NCI-H446 treated with DMSO at 0.1 percent for 48 hours (cell line): ENCODE measurements at places on chromosomes 2 and 18.

- DNase-seq: no peak
These were observed 4.8 kb downstream of the OTX1 start for GRCh38 chr2:63055226-63056106.

DNA sequence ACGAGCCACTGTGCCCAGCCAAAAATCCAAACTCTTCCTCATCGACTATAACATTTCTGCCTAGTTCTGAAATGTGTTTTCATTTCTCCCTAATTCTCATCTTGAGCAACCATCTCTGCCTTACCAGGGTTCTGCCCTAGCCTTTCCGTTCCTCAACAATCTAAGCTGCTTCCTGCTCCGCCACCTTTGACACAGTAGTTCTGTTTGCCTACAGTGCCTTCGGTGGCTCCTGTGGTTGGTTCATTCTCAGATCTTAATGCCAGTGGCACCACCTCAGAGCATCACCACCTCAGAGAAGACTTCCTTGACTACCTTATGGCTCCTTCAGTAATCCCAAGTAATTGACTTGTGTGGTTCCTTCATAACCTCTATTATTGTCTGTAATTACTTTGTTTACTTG, 3.8 kb downstream of the SOCS6 start:
- no peak for DNase-seq

GRCh38 chr2:233481368-233482142, 85.0 kb downstream of the USP40 start:
- DNase-seq: no peak

- no peak for DNase-seq
These were observed 282.0 kb downstream of the DPP10 start for GRCh38 chr2:114724454-114724853.

- DNase-seq: no peak
These were observed 431.2 kb upstream of the CHST9 start for GRCh38 chr18:27616324-27616723.

- no peak for DNase-seq
These were observed 139.7 kb downstream of the BCL11A start for GRCh38 chr2:60413814-60414168.

GRCh38 chr2:128439031-128439790, 120.5 kb upstream of the HS6ST1 start:
- DNase-seq: no peak

- no peak for DNase-seq
These were observed 145.4 kb downstream of the LPIN1 start for GRCh38 chr2:11891671-11892440.

DNA sequence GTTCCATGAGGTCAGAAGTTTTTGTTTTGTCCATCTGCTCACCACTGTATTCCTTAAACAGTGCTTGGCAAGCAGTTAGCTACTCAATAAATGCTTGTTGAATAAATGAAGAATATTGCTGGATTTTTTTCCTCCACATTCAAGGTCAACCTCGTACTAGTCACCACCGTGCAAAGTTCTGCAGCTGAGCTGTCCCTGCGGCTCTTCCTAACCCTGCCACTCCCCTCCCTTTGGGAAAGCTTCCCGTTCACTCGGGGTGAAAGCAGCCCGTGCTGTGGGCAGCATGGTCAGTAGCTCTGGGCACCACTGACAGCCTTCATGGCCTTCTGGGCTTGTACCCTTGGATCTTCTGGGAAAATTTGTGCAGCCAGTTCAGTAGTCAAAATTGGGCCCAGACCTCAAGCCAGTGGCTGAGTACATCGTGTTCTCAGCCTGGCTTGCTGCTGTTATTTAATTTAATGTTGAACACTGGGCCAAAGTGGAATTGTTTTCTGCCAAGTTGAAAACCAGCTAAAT, 469.3 kb upstream of the RAB12 start:
- DNase-seq: no peak

GRCh38 chr2:97965116-97965515, 30.6 kb downstream of the TMEM131 start:
- DNase-seq: no peak

GRCh38 chr18:71398531-71398930, 1109.7 kb downstream of the SOCS6 start:
- DNase-seq: no peak

DNA sequence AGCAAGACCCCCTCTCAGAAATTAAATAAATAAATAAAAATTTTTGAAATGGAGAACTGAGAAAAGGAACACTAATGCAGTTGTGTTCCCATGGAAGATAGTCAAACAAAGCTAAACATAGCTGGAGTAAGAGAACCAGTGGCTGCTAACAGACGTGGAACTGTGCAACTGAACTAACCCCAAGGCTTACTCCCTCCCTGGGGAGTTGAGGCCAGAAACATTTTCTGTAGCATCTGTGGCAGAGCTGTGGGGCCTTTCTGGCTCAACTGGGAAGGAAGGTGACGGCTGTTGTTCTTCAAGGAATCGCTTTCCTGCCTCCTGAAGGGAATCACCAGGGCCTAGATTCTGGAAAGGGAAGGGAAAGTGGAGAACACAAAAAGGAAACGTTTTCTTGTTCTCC, 53.9 kb upstream of the B3GNT2 start:
- DNase-seq: no peak

DNA sequence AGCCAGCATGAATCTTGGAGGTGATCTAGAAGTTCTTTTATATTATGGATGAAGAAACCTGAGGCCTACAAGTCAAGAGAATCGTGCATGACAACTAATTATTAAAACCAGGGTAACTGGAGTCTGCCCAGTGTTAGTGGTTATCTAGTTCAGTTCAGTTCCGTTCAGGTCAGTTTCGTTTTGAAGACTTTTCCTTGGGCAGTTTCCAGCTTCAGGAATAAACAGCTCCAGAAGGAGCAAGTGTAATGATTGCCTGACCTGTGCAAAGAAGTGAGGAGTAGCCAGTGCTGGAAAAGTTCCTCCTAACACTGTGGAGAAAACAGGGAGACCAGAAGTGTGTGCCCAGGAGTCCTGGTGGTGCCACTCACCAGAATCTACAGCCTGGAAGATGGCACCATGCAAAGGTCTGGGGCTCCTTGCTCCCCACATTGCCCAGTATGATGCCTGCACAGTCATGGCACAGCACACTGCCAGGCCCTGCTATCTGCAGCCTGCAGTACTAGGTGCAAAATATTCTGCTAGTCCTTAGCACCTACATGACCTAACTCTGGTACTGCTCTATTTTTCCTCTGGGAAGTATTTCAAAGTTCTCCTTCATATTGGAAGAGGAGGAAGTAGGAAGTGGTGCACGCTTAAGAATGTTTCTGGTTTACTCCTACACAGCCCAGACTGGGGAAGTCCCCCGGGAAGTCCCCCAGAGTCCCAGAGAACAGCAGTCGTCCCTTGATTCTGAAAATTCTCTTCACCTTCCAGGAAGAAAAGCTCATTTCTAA, 65.8 kb downstream of the SUMO1 start:
- DNase-seq: no peak

- DNase-seq: no peak
These were observed 265.1 kb downstream of the NCKAP5 start for GRCh38 chr2:133303150-133303549.

DNA sequence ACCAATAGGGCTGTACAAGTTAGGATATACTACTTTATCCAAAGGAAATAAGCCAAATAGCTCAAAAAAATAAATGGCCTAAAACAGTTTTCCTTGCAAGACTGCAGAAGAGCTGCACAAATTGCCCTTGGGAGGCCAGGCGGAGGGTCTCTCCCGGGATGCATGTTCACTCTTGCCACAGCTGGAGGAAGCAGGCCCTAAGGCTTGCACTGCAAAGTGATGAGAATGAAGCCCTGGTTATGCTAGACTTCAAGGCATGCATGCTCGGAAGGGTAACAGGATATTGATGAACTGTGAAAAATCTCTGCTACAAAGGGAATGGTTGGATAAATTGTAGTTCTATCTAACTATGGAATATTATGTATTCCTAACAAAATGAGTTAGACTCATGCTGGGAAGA, 27.5 kb upstream of the LDLRAD4 start:
- DNase-seq: no peak

GRCh38 chr2:12116228-12116750, 369.9 kb downstream of the LPIN1 start:
- DNase-seq: no peak

- DNase-seq: no peak
These were observed 35.5 kb downstream of the ITGA6 start for GRCh38 chr2:172462849-172463381.

DNA sequence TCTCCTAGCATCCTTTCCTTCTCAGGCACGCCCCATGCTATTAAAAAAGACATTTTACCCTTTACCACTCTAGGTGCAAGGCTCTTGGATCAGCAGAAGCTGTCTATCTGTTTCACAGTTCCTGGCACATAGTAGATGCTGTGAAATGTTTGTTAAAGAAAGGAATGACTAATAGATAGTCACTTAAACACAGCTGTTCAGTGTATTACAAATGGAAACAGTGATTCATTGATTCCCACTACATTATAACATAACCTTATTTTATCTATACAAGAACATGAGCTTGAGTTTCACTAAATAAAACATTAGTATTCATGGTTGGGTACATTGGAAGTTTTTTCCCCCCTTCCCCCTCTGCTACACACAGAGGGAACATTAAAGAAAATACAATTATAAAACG, 142.1 kb downstream of the ASXL3 start:
- peak; percentile 27 for DNase-seq

GRCh38 chr2:228037915-228038314, 143.6 kb downstream of the SPHKAP start:
- DNase-seq: no peak

- DNase-seq: no peak
These were observed 12.2 kb upstream of the GMPPA start for GRCh38 chr2:219486380-219486959.

- DNase-seq: no peak
These were observed 3.6 kb upstream of the GYPC start for GRCh38 chr2:126652323-126652891.

DNA sequence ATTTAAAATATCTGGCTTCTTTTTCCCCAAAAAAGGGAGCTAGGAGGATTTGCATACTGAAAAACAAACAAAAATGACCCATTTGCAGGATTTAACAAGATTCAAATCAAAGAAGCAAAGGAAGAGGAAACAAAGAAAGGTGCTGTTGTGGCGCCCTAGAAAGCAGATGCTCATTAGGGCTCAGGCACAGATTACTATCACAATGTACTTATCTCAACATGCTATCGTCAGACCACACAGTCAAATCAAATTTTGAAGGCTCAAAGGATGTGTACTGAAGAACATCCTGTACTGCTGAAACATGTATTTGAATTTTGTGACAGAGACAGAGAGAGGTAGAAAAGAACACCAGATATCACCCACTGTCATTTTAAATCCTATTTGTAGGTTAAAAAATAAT, 10.9 kb downstream of the RBMS1 start:
- no peak for DNase-seq

DNA sequence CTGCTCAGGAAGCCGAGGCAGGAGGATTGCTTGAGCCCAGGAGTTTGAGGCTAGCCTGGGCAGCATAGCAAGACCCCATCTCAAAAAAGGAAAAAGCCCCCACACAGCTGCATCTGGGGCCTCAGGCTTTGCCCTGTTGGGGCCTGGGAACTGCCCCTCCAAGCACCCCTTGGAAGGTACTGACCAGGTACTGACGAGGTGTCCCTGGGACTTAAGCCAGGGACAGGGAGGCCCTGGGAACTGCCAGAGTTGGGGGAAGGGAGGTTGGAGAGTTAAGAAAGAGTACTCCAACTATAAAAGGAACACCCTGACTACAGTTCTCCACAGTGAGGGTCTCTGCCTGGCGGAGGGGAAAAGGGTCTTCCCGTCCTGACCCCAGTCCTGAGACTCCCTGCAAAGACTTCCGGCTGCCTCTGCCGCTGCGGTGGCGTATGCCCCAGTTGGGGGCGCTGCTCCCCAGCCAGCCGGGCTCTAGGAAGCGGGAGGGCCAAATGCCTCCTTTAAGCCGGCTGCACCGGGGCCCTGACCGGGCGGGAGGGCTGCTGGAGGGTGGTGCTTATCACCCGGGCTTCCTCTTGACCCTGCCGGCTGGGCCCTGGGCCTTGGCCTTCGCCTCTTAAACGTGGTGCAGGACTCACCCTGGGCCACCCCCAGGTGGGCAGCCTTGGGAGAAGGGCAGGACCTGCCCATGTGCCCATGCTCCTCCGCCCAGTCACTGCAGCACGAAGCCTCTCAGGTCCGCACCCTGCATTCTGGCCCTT, 12.8 kb downstream of the SLC30A3 start:
- no peak for DNase-seq

DNA sequence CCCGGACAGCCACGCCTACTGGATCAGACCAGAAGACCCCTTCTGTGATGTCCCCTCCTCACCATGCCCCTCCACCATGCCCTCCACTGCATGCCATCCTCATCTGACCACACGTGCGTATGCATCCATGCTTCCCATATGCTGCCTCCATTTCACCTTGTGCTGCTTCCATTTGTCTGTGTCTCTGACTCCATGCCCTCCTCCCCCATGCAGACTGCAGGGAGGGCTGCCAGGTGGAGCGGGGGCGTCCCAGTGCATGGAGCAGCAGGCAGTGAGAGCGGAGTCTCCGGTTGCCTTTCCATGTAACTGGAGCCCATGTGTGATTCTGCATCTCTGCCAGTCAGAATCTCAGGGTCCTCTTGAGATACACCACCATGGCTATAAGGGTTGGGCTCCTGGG, 52.6 kb downstream of the COA5 start:
- DNase-seq: no peak

- no peak for DNase-seq
These were observed 215.6 kb downstream of the MTX2 start for GRCh38 chr2:176484838-176485237.

GRCh38 chr18:63681449-63682340, 20.0 kb upstream of the SERPINB3 start:
- no peak for DNase-seq

GRCh38 chr2:160463245-160463644, 30.4 kb downstream of the RBMS1 start:
- DNase-seq: no peak

DNA sequence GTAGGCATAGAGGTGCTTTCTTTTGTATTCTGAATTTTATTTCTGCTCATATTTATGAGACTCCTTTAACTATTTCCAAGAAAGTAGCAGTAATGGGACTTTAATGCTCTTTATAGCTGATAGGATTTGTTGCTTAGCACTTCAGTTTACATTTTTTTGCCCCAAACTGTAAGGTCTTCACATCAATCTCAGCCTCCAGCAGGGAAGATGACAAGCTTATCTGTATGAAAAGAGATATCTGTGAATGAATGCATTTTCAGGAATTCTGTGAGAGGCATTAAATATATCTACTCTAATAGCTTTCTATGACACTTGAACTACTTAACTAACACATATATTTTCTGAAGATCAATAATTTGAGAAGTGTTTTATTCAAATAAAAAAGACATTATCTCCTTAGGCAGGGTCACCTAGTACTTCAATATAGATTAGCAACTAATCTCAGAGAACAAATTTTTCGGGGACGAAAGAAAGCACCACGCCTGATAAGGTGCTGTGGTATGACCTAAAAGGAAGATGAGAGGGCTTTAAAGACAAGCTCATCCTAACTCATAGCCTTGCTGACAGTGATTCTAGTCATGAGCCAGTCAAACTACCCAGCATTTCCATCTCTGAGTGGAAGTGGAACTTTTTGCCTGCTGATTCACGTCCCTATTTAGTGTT, 766.1 kb upstream of the CNTNAP5 start:
- DNase-seq: no peak

DNA sequence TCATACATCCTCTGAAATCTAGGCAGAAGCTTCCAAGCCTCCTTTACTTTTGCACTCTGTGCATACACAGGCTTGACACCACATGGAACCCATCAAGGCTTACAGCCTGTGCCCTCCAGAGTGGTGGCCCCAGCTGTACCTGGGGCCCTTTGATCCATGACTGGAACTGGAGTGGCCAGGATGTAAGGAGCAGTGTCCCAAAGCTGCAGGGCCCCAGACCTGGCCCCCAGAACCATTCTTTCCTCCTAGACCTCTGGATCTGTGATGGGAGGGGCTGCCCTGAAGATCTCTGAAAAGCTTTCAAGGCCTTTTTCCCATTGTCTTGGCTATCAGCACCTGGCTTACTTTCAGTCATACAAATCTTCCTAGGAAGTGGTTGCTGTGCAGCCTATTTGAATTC, 63.1 kb upstream of the NOL4 start:
- DNase-seq: no peak
